ENCODE measurements at places on chromosomes 7 and 10.

- no peak for DNase-seq
These were observed 64.1 kb upstream of the MALRD1 start for GRCh38 chr10:18984531-18984930.

- no peak for DNase-seq
These were observed 36.8 kb upstream of the ADAM12 start for GRCh38 chr10:126425032-126425431.

DNA sequence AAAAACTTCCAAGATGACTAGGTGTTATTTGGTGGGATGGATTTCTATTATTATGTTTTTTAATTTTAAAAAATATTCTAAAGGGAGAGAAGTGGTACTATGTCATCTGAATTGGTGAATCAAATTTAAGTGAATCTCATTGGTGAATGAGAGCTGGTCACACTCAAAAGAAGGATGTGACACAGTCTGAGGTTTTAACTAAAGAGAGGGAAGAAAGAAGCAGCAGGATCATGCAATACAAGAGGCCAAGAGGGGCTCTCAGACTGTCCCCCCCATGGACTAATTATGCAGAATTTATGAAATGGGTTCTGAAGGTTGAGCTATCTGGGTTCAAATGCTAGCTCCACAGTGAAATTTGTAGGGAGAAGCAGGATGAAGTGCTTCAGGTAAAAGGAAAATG lies 16.2 kb downstream of the MACC1 start:
- DNase-seq, result no peak

- no peak for DNase-seq
These were observed 12.6 kb downstream of the VIM start for GRCh38 chr10:17240616-17241015.

DNA sequence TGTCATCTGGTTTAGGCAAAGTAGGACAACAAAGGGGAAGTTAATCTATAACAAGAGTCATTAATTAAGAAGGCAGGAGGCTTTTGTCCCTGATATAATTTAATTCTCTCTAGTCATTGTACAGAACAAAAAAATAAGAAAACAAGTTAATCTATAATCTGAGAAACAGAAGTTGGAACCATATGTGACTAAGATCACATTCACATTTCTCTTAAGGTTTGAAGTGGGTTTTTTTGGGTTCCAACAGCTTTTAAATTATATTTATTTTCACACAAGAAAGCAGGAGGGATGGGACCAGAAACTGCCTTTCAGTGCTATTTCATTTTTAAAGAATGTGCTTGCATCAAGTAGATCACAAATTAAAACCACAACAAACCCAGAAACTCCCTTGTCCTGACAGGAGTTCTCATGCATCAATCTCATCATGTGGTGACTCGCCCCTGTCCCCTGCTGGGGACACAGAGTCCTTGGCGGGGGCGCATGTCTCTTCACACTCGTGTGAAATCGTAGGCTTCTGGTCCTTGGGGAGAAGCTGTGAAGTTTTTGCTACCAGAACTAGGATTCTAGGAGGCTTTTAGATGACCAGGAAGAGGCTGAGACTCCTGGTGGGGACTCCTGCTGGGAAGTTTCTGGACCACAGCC lies 10.1 kb upstream of the OPN4 start:
- no peak for DNase-seq

- DNase-seq, result no peak
These were observed 49.6 kb upstream of the PDCD4 start for GRCh38 chr10:110822035-110822711.

- DNase-seq, result no peak
These were observed 178.7 kb upstream of the PRSS58 start for GRCh38 chr7:142436601-142437000.

DNA sequence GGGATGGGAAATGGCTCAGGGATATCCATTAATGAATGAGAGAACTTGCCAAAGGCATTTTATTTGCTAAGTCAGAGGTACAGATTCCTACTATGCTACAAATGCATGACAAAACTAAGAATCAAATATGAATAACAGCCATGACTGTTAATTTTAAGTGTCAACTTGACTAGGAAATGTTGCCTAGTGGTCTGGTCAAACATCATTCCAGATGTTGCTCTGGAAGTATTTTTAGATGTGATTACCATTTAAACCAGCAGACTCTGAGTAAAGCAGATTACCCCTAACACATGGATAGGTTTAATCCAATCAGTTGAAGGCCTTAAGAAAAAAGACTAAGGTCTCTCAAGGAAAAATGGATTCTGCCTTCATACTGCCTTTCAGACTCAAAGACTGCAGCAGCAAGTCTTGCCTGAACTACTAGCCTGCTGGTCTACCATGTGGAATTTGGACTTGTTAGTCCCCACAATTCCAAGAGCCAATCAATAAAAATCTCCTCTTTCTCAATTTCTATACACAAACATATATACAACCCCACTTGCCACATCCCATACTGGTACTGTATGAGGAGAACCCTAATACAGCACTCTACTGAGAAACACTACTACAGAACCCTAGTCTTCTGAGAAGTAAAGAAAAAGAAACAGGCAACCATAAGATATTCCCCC lies 119.1 kb downstream of the NRBF2 start:
- DNase-seq, result no peak

- no peak for DNase-seq
These were observed 63.8 kb upstream of the PPP1R9A start for GRCh38 chr7:94843553-94843952.

DNA sequence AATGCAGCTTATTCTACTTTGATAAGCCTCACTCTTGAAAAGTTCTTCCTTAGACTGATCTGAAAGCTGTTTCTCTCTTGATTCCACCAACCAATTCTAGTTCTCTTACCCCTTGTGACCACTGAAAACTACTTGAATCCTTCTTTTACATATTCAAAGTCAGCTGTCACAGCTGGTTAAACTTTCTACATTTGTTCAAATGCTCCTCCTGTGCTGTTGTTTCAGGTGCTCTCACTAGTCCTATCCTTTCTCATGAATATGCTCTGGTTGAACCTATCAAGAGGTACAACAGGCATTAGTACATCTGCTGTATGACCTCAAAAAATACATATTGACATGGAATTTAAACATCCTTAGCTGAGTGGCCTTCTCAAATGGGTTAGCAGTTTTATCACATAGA lies 91.5 kb downstream of the MYO3A start:
- no peak for DNase-seq

- DNase-seq, result no peak
These were observed 14.4 kb upstream of the MYL7 start for GRCh38 chr7:44155191-44156185.

DNA sequence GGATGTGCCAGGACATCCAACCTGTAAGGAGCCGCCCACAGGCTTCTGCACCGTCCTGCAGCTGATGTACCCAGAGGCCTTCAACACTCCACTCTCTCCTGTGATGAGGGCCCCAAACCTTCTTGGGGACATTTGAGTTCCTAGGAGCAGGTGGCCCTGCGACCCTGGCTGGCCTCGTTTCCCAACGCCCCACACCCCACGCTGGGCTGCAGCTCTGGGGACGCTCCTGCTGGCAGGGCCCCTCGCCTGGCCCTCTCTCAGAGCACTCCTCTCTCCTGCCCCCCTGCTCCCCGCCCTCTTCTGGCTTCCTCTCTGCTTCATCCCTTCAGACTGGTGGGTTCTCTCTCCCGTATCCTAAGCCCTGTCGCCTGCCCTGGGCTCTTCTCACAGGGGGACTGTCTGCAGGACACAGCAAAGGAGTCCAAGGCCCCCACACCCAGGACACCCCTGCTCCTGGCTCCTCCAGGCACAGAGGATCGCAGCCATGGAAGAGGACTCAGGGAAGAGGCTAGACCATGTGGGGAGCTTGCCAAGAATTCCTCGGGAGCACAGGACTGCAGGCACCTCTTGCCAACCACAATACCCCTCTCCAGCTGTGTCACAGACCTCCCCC lies 541.4 kb downstream of the TCERG1L start:
- no peak for DNase-seq

GRCh38 chr7:137846827-137847567 lies at the start of gene DGKI:
Gene DGKI, minus strand, starts transcription at chr7:137846974.
- DNase-seq, result peak; percentile 83

GRCh38 chr10:75043256-75044131 lies 68.0 kb upstream of the SAMD8 start:
- no peak for DNase-seq

DNA sequence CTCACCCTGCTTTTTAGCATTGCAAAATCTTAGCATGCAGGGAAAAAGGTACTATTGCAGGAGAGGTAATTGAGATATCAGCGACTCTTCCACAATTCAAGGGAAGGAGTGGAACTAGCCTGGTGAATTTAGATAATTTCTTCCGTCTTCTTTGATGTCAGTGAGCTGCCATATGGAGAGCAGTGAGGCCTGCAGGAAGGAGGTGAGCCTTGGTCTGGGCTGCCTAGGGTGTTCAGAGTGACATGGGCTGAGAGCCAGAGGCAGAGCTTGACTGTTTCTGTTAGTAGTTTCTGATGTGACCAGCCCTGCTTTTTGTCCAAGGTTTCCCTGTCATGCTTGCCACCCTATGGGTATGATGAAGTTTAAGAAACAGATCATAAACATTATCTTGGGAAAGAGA lies 28.6 kb downstream of the KAT6B start:
- no peak for DNase-seq

GRCh38 chr7:91556956-91557650 lies 292.9 kb downstream of the FZD1 start:
- DNase-seq, result no peak

- DNase-seq, result no peak
These were observed 191.3 kb downstream of the CUX1 start for GRCh38 chr7:102008535-102009262.

DNA sequence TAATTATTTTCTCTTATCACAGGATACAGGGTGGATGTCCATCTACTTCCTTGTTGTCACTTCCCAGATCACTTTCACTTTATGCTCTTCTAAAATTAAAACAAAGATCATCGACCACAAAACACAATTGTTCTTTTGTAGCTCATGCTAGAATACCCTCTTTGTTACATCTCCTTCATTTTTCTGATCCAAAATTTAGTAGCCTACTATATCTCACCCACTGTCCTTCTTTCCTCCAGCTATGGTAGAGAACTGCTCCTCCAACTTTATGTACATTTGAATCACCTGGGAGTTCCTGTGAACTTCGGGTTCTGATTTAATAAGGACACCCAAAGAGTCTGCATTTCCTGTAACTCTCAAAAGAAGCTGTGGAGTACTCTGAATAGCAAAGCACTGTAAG lies 1.2 kb upstream of the AHR start:
- no peak for DNase-seq

DNA sequence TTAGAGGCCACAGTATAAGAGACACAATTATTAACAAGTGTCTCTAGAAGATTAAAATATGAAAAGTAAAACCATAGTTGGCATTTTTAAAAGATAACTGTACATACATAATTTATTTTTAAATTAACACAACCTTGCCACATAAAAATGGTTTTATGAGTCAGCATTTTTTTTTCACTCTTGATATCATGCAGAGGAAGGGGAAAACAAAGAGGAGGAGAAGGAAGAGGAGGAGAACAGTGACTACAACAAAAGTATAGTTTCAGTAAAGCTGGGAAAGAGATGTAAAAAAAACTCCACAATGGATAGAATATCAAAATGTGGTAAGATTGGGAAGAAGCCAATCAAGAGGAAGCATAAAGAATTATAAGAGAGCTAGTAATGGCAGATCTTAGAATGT lies 34.0 kb downstream of the CH25H start:
- no peak for DNase-seq

GRCh38 chr7:26043801-26044200 lies 108.2 kb upstream of the NFE2L3 start:
- DNase-seq, result no peak
